Epithelial cell of proximal tubule (primary cell): ENCODE measurements at places on chromosomes 5 and 9. TPM values are rescaled to one million over a fixed set of nuclear protein-coding genes. Genes with fewer than 3 reads are reported as not detected.

- no peak for DNase-seq
Observed at GRCh38 chr5:178577376-178577839, 12.8 kb downstream of the COL23A1 start.

GRCh38 chr5:150022158-150022531 is 21.6 kb downstream of the HMGXB3 start:
- peak; percentile 86 for DNase-seq

DNA sequence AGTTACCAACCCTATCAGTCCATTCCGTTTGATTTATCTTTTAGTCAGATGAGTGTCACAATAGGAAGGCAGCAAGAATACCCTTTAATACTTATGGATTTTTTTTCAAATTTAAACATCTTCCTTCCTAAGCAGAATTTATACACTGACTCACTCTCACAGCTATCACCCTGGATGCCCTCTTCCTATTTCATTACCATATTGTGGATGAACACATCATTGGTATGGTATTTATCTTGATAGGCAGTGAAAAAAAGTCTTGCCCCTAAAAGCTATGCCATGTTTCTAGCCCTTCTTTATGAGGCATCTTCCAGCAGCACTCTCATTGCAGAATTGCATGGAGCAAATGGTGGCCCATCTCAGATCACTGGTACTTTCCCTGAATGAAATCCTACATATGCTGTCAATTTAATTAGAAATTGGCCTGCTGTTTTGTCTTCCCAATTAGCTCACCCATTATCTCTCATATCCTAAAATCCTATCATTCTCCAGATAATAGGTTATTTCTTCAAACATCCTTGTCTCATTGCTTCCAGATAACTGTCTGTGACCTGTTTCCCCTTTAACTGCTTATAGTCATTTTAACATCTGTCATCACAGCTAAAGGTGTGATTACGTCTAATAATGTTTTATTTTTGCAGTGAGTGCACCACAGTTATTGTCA is 433.5 kb upstream of the POU5F2 start:
- DNase-seq: peak; percentile 19

DNA sequence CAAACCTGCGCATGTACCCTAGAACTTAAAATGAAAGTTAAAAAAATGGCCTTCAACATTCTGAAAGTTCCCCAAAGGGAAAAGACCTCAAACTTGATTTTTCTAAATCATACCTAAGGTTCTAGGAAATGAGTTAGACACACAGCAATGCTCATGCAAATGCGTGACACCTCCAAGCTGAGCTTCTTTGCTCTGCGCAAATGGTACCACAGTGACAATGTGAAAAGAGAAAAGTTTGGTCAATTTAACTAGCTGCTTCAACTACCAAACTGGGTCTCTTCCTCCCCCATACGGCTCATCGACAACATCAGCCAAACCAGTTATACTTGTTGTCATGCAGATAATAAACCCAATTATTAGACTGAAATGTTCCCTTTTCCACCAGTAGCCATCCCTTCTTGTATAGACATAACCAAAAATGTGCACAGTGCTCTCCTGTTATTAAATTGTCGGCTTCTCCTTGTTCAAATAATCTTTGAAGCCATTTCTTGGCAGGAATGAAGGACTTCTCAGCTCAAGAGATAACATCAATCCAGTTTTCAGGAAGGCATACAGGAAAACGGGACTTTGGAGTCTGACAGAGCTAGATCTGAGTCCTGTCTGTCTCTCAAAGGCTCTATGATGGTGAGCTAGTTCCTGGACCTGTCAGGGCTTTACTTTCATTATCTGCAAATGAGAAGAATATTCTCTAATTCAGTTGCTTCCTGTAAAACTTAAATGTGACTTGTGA is 185.6 kb upstream of the NR3C1 start:
- no peak for DNase-seq

SPACA9 gene
- total RNA-seq: 2.0 and 5.2 TPM in 2 replicates

SYK gene
- total RNA-seq: 15.7 and 16.9 TPM in 2 replicates
